ENCODE measurements at places on chromosomes 2 and 18.
A peak's percentile ranks its signal among the peaks of the same experiment; 100 is the strongest.

- peak; percentile 5 for DNase-seq
These were observed 212.2 kb upstream of the THUMPD2 start for GRCh38 chr2:39991298-39991697.

DNA sequence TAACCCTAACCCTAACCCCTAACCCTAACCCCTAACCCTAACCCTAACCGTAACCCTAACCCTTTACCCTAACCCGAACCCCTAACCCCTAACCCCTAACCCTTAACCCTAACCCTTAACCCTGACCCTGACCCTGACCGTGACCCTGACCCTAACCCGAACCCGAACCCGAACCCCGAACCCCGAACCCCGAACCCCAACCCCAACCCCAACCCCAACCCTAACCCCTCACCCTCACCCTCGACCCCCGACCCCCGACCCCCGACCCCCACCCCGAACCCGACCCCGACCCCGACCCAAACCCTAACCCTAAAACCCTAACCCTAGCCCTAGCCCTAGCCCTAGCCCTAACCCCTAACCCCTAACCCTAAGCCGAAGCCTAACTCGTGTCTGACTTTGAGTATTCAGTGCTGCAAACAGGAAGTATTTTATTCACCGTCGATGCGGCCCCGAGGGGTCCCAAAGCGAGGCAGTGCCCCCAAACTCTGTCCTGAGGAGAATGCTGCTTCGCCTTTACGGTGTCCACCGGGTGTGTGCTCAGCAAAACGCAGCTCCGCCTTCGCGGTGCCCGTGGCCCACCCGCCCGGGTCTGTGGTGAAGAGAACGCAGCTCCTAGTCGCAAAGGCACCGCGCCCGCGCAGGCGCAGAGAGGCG lies 36.0 kb downstream of the FAM110C start:
- no peak for DNase-seq

DNA sequence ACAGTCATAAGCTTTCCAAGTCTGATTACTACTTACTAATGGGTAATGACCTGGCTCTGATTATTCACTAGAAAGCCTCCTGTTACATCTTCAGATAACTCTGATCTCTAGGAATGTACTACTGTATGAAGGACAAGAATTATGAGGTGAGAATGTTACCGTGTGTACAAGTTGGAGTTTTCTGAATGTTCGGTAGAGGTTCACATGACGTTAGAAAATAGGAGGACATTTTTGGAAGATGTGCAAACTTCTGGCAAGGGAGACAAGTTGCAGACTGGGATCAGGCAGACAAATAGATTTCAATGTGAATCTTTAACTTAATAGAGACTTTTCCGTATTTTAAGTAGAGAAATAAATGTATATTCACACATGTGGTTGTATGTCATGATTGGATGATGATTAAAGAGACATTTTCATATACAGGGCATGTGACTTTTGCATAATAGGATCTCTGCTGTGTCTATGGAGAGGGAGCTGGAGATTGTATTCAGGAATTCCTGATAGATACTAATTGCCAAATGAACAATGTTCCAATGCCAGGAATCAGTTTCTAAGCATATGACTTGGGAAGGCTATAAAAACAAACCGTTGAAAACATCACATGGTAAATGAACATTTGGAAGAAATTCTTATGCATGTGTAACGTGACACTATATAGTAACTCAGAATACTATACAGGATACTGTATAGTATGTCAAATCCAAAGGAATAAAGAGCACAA lies 1695.8 kb upstream of the PIK3C3 start:
- no peak for DNase-seq

- no peak for DNase-seq
These were observed 574.8 kb downstream of the MBD2 start for GRCh38 chr18:53649621-53650020.

GRCh38 chr18:30491815-30492551 lies 550.6 kb downstream of the DSC3 start:
- DNase-seq = no peak

- DNase-seq = no peak
These were observed 13.7 kb upstream of the SKOR2 start for GRCh38 chr18:47265197-47265596.

DNA sequence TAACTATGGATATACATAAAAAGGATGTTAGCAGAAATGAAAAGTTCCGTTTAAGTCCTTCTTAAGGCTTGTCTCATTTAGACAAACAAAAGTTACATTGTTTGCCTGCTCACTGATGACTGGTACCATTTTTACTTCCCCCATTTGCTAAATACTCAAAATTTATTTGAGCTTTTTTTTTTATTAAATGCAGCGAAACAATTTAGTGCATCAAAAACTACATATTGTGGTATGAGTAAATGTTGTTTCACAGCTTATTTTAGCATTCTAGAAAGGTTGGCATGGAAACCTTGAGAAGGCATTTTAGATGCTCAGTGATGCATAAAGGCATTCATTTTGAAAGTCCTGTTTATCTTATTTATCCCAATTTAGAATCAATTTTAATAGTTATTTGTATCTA lies 100.0 kb downstream of the MAP2 start:
- peak; percentile 16 for DNase-seq

GRCh38 chr2:237540823-237541222 lies 25.6 kb upstream of the PRLH start:
- DNase-seq = no peak

DNA sequence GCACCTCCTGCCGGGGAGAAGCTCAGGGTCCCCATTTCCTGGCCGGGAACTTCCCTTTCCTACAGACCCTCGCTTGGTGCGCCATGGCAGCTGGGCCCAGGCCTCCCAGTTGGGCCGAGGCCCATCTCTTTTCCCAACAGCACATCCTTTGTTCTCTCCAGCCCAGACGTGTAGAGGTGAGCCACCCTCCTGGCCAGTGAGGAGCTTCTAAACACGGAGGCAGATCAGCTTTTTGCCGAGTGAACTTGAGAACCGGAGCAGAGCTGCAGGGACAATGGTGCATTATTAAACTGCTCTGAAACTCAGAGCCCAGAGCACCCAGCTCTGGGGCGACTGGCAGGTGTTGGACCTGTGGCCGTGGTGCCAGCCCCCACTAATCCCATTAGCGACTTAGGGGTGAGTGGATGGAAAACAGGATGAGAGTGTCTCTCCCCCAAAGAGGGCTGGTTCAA lies 25.4 kb downstream of the SH3BP4 start:
- DNase-seq = no peak

GRCh38 chr18:63850020-63850419 lies 37.5 kb upstream of the SERPINB2 start:
- DNase-seq = no peak

DNA sequence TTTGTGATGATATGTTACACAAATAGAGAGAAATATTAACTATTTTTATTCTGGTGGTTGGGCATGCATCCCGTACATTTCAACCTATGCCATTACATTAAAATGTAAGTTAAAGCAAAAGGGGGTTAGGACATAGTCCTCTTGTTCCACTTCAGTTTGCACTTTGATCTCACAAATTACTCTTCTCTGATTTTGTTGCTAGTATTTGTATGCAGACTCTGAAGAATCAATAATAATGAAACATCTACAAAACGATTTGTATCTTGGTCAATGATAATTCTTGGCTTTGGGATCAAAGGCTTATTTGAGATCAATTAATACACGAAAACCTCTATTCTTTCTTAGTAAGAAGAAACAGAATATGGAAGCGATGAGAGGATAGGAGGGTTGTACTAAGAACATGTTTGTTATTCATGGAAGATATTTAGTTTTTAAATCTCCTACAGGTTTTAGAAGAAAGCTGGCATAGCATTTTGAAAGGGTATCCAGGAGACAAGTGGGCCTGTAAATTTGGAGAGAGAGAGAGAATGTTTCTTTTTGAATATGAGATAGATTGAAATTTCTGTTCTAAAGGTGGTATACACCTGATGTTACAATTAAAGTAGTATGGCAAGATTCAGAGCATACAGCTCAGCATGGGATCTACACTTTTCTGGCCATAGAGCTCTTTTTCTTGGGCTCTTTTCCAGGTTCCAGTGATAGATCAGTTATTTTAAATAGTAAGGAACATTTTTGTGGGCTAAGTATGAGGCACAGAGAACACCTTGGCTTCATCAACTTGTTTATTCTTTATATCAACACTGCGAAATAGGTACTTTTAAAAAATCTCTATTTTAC lies 347.9 kb downstream of the PTPRM start:
- DNase-seq = no peak

DNA sequence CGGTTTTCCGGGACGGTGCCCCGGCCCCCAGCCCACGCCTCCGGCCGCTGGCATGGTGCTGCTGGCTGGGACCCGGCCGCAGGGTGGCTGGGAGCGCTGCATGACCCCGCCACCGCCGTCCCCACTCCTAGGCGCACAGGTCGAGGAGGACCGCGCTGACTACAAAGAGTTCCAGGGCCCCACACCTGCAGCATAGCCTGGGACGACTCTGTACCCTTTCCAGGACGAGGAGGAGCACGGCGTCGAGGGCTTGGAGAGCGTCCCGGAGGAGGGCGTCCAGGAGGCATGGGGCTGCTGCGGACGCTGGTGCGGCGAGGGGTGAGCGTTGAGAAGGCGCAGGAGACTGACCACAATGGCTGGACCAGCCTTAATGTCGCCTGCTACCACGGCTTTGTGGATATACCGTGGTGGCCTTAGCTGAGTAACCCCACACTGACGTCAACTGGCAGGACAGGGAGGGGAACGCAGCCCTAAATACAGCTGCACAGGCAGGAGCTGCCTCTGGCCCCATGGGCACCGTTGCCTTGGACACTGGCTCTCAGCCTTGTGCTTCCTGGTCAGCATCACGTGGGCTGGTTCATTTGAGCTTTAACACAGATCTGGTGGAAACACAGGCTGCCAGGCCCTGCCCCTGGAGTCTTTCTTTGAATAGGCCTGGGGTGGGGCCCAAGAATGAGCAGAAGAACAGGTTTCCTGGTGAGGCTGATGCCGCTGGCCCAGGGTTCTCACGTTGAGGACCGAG lies 40.9 kb upstream of the TRIM43B start:
- DNase-seq = no peak

DNA sequence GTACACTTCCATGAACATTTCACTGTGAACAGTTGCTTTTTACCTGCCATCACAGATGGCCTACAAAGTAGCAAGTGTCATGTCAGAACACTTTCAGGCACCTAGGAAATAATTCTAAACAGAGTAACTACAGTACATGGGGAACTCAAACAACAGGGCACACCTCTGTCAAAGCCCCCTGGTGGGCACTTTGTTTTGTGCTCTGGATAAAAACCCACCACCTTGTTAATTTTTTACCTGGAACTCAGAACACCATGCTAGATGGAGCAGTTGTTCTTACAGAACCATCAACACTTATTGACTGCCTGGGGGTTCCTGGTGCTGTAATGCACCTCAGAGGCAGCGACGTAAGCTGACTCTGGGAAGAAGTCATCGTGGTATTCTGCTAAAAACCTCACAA lies 2.3 kb downstream of the MSL3B start:
- DNase-seq = no peak

- DNase-seq = no peak
These were observed 1.8 kb downstream of the AFF3 start for GRCh38 chr2:100140582-100140981.

- DNase-seq = no peak
These were observed 212.3 kb upstream of the TRIB2 start for GRCh38 chr2:12504443-12504842.

- no peak for DNase-seq
These were observed 31.6 kb downstream of the ZNF532 start for GRCh38 chr18:58896268-58896667.

DNA sequence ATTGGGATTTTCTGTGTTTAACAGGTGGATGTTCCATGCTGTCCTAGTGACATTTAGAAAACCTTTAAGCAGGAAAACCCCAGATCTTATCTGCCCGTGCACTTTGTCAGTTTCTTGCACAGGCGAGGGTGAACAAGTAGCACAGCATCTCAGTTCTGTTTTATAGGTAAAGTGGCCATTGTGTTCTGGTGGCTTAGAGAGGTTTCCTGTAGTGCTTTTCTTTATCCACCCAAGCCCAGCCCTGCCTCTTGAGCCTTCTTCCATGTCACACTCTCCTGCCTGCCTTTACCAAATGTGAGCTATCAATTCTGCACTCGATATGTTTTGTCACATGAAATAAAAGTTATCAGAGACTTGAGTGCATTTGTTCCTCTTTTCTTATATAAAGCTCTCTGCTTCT lies 135.3 kb upstream of the NOSTRIN start:
- no peak for DNase-seq

- DNase-seq = no peak
These were observed 81.5 kb upstream of the SLC66A3 start for GRCh38 chr2:11073776-11074175.

DNA sequence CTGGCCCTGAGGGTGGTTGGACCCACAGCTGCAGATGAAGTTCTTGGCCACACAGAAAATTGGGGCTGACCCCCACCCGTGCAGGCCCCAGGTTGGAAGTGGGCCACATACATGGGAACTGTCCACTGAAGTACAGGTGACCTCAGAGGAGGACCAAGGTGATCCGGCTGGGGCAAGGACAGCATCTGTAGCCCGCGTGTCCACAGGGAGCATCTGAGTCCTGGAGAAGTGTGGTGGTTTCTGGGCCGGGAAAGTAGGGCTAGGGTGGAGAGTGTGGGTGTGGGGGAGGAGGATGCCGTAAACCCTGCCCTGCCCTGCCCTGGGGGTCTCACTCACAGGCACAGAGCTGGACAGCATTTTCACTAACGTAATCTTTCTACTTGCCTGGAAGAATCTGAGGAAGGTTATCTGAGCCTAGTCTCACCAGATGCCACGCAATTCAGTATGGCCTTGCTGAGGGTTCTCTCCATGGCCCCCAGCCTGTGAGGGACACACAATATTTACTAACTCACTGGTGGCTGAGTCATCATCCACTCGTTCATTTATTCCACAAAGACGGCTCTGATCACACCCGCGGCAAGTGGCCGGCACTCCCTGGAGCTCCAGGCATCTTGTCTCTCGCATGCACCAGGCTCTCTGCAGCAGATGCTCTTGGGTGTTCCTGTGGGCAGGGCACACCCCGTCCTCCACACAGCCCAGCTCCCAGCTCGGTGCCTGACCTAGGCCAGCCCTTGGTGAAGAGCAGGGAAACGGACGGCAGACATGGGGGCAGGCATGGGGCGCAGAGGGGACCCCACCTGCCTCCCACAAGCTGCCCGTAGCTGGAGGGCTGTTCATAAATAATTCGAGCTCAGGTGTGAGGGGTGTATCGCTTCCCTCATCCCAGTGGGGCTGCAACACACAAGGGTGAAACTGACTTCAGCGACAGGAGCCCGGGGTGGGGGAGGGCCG lies 51.2 kb downstream of the INHBB start:
- DNase-seq = no peak

DNA sequence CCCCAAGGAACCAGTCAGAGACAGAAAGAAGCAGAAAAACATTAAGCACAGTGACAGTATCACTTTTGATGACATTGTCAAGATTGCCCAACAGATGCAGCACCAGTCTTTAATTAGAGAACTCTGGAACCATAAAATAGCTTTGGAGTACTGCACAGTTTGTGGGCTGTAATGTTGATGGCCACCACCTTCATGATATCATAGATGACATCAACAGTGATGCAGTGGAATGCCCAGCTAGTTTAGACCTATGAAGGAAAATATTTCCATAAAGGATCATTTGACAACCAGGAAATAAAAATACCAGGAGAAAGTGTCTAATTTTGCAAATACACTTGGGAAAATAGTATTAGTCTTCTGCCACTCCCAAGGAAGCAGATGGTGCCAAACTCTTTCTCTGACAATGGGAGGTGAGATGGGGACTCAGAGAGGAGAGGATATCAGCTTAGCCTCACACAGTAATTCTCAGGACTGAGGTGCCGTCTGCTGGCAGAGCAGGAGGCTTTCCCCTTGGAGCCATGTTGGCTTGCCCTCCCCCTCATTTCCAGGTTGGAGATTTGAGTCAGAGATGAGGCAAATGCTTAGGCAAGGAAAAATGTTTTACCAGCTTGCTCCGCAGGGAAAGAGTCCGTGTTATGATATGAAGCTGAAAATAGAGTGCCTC lies 107.5 kb upstream of the CELF4 start:
- no peak for DNase-seq
